NCI-H460 (cell line): ENCODE measurements at places on chromosomes 4 and X. TPM values are rescaled to one million over a fixed set of nuclear protein-coding genes. Genes with fewer than 3 reads are reported as not detected.

GRCh38 chr4:128528793-128529553 lies 241.4 kb upstream of the PGRMC2 start:
- DNase-seq, result peak; percentile 83

GRCh38 chr4:111323496-111323895 lies 700.6 kb upstream of the PITX2 start:
- no peak for DNase-seq

DNA sequence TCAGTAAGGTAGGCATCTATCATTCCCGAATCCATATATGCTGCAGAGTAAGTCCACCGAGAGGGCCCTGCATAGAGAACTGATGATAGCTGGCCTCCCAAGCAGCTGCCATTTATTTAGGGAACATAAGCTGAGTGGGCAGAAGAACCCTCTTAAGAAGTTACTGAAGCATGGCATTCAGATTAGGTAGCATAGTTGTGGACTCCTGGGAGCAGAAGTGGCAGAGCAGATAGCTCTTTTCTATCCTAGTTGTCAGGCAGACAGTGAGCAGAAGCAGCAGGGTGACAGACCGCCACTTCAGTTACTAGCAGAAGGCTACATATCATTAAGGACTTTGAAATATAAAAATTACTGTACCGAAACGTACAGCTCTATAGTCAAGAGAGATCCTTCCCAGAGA lies 454.7 kb downstream of the PPP4R3C start:
- no peak for DNase-seq

DNA sequence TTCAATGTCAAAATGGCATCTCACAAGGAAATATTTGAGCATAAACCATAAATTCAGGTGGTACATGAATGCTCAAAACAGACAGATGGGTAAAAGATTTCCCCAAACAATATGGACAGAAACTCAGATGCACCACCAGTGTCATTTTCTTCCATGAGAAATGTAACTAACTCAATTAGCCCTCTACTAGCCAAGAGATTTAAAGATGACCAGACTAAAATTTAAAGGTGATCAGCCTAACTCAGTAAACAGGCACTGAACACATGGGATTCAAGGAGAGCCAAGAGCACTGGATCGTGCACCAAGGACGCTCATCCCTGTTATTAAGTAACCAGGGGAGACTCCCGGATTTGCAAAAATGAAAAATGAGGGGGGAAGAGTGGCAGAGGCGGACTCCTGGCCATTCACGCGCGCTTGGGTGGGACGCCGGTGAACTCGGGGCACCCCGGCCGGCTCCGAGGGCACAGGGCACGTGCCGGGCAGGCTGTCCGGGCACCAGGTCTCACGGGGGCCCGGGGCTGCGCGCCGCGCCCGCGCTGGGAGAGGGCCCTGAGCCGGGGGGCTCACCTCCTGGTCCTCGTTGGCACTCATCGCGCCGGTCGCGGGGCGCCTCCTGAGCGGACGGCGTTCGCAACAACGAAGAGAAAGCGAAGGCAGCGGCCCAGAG lies 490 bp downstream of the RWDD4 start:
- DNase-seq, result no peak

DNA sequence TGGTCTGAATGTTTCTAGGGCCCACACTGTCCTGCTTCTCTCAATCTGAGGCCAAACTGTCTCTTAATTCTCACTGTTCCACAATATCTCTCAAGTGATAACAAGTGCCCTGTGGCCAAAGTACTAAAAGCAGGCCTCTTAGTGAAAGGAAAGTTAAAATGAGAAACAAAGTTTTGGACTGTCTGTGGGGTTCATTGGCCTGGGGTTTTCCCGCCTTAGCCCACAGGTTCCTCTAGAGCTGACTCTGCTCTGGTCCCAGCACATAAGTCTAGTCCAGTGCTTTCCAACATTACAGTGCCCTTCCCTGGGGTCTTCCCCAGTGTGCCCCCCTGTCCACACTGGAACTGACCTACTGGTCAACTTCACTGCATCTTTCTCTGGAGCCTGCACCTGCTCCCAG lies 6.3 kb downstream of the MAGEB1 start:
- DNase-seq, result no peak

GRCh38 chrX:134734466-134734952 lies 76.2 kb upstream of the PLAC1 start:
- no peak for DNase-seq

DNA sequence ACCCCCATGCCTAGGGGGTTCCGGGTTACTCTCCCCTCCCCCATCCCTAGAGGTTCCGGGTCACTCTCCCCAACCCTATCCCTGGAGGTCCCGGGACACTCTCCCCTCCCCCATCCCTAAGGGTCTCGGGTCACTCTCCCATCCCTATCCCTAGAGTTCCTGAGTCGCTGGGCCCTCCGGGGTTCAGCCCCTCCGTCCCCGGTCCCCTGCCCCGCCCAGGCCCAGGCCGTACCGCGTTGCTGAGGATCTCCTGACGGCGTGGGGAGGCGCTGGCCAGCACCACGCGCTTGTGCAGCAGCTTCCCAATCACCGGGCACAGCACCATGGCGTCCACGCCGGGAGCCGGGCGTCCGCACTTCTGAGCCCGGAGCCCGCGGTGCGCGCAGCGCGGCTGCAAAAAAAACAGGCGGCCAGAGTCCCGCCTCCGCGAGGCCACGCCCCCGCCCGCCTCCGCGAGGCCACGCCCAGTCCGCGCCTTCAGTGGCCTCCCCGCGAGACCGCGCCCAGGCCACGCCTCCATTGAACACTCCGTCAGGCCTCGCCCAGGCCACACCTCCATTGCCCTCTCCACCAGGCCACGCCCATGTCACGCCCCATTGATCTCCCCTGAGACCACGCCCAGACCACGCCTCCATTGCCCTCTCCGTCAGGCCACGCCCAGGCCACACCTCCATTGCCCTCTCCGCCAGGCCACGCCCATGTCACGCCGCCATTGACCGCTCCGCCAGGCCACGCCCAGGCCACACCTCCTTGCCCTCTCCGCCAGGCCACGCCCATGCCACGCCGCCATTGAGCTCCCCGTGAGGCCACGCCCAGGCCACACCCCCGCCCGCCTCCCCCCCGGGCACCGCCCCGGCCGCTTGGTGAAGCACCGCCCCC lies at the start of gene ASMTL:
Gene ASMTL (minus strand): TSS at position 394 of the 879 bp plus-strand sequence. CDS start 69 bp downstream, at position 325.
- peak; percentile 100 for DNase-seq

GRCh38 chrX:6024204-6024603 lies 204.5 kb downstream of the NLGN4X start:
- no peak for DNase-seq

DNA sequence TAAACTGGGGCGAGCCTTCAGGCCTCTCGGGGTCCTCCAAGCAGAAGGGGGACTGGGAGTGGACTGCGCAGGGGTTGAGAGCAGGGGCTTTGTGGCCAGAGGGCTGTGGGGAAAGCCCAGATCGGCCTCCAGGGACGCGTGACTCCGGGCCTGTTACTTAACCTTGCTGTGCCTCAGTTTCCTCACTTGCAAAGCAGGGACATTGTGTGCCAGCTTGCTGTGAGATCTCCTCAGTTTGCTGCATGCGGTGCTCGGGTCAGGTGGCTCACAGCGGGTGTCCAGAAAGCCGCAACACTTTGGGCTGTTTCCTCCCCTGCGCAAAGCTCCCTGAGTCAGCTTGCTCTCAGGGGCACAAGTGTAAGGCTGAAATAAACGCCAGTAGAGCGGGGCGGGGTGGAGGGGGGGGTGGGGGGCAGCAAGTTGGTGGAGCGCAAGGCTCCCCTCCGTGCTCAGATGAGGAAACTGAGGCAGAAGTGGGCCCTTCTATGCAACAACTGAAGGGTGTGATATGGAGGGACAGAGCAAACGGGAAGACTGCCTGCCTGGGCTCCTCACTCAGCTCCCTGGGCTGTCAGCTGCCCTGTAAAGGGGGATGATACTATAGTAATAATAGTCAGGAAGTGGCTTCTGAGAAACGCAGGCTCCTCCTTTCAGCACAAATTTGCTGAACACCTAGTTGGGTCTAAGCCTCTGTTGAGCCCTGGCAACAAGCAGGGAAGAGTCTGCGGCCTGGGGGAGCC lies 101.0 kb downstream of the HMX1 start:
- no peak for DNase-seq

GRCh38 chr4:25919676-25920075 lies 5.7 kb downstream of the SMIM20 start:
- peak; percentile 38 for DNase-seq

DNA sequence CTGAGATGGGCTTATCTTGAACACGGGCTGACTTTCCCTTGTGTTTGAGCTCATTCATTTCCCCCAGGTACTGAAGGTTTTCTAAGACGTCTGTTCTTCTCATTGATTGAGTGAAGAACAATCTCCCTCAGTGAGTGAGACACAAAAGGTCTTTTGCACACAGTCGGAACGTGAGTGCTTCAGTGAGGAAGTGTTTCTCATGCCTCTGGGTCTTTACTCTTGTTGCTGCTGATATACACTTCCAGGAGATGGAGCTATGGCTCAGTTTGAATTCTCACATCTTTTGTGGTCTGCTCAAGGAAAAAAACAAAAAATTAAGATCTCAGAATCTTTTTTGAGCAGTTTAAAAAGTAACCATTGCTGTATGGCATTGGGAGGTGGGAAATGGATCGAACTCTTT lies 981.9 kb upstream of the TENM3 start:
- peak; percentile 19 for DNase-seq

- no peak for DNase-seq
Observed at GRCh38 chrX:9832811-9833210, 46.6 kb downstream of the SHROOM2 start.

DNA sequence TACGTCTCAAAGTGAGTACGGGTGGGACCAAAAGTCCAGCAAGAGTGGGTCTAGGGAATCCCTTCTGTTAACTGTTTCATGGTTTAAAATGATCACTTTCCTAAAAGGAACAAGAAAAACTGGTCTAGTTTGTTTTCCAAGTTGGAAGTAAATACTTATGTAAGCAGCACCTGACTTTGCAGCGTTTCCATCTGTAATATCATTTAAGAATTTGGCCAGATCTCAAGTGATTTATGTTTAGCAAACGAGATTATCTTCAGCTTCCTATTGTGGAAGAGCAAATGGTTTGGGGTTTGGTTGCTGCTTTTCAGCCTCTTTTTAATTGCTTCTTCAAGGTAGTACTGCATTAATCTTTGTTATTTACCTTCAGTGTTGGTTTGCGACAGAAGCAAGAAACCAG lies 50.4 kb downstream of the FHIP1A start:
- DNase-seq, result no peak

DNA sequence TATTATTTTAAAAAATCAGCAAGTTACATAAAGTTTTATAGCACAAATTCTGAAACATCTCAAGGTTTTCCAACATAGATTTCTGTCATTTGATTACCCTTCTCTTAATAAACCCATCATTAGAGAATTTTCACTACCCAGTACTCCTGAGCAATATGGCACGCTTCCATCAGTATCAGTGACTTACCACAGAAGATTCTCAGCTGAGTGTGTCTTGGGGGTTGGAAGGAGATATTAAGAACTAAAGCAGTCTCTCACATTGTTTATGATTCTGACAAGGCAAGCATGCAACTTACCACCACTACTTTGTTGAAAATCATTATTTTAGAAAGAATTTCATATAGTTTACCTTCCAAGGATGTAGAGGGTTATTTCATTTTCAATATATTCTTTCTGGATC lies 67.7 kb downstream of the INPP4B start:
- no peak for DNase-seq

DNA sequence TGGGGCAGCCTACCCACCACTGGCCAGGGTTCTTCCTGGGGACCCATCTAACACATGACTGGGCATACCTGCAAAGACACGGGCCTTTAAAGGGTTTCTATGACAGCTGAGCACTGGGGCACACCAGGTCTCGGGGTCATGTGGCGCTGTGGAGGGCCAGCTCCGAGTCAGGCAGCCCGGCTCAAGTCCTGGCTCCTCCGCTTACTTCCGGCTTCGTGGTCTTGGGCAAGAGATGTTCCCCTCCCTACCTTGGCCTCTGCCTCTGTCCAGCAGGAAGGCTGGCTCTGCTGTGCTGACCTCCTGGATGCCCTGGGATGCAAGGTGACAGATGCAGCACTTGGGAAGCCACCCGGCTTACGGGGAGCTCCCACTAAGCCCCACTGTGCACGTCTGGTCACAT lies 37.6 kb downstream of the HTRA3 start:
- DNase-seq, result no peak

DNA sequence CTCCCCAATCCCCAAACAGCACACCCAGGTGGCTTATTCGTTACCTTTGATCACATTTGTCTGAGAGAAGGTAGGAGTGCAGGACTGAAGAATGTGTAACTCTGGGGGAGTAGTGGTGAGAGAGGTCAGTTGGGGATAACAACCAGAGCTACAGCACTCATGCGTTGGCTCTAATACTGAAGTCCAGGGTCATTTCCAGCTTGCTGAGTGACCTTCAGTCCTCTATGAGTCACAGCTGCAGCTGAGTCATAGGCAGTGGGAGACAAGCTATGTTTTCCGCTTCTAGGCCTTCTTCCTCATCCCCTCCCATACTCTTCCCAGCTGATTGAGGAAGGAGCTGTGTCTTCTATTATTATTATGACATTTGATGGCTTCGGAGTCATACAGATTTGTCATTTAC lies 31.6 kb upstream of the CT47C1 start:
- peak; percentile 43 for DNase-seq

- DNase-seq, result no peak
Observed at GRCh38 chrX:21963731-21964405, 23.4 kb downstream of the SMS start.

- DNase-seq, result no peak
Observed at GRCh38 chr4:970854-971520, 2.4 kb downstream of the DGKQ start.

Gene KLHL4
- 5.2 and 5.8 TPM in 2 replicates for total RNA-seq

Gene CLGN
- total RNA-seq, result 69.0 and 74.9 TPM in 2 replicates

Gene TBC1D9
- total RNA-seq, result 7.0 and 7.5 TPM in 2 replicates

Gene PITX2
- 0.92 and 0.95 TPM in 2 replicates for total RNA-seq

Gene CPZ
- total RNA-seq, result 0.32 TPM in 1 of 2 replicates, not detected in the other

Gene MAMLD1
- total RNA-seq, result 0.72 and 0.74 TPM in 2 replicates

Gene FOXR2
- total RNA-seq, result not detected in 2 replicates
